ENCODE measurements at places on chromosomes 2 and 18.

DNA sequence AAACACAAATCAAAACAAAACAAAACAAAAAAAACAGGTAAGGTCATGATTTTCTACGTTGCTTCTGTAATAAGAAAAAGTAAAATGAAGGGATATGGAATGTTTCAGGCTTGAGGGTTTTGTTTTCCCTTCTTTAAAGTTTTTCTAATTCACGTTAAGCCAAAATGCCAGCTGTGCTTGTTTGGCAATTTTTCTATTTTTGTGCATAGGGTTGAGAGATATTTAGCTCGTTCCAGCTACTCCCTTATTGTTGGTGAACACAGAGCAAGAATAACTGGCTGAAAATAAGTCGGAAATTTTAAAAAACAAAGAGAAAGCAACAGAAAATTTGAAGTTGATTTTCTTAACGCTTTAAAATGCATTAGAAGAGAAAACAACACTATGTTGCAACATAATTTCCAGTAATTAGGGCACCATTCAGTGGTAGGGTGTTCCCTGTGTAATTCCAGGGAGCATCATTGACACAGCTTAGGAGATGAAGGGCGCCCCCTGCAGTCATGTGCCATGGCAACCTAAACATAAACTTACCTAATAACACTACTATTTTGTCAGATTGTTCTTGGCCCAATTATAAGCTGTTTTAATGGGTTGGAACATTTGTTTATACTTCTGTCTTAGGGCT, 99.5 kb downstream of the DTNA start:
- no peak for DNase-seq

DNA sequence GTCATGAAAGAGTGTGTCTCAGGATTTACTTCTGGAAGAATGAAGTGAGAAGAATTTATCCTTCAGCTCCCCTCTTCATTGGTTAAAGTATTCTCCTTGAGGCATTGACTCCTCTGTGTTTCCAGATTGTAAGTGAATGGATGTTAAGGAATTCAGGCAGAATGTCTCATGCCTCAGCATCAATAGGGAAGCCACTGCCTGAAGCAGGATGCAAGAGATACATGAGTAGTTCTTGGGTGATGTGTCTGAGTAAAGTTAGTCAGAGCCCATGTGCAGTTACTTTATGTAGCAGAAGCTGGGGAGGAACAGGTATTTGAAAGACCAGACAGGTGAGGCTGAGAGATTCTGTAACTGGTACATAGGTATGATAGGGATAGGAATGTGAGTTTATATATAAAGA, 34.0 kb upstream of the TMEFF2 start:
- DNase-seq, result no peak

GRCh38 chr2:173355132-173355865, 627 bp downstream of the CDCA7 start:
- peak; percentile 65 for DNase-seq

- DNase-seq, result no peak
These were observed 86.6 kb upstream of the OTX1 start for GRCh38 chr2:62964050-62964449.

DNA sequence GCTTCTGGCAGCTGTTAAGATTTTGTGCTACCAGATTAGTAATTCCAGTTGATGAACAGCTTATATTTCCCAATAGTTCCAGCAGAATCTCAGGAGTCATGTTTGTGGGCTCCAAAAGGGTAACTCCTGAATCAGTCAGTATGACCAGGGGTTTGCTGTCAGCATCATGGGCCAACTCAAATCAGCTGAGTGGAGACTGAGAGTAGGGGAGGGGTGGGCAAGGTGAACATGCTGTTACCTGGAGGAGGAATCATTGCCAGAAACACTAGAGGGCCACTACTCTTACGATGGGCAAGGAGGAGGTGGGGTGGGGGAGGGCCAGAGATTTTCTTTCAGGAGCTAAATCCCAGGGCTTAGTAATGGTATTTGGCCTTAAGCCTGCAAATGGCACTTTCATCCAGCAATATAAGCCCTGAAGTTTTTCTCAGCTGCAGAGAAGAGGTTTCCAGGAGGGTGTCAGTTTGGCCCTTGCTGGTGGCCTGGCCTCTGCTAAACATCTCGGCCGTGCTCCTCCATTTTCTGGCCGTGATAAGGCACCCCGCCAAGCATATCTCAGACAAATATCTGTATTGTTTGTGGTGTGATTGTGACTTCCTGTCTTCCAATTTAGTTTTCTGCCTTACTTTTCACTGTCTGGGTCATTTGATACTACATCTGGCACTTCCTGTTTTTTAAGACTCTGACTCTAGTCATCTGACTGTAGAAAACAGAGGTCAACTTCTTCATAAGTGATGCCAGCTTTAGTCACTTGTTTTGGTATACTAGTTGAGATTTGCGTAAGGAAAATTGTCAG, 120.5 kb upstream of the CXCR4 start:
- DNase-seq, result peak; percentile 69

DNA sequence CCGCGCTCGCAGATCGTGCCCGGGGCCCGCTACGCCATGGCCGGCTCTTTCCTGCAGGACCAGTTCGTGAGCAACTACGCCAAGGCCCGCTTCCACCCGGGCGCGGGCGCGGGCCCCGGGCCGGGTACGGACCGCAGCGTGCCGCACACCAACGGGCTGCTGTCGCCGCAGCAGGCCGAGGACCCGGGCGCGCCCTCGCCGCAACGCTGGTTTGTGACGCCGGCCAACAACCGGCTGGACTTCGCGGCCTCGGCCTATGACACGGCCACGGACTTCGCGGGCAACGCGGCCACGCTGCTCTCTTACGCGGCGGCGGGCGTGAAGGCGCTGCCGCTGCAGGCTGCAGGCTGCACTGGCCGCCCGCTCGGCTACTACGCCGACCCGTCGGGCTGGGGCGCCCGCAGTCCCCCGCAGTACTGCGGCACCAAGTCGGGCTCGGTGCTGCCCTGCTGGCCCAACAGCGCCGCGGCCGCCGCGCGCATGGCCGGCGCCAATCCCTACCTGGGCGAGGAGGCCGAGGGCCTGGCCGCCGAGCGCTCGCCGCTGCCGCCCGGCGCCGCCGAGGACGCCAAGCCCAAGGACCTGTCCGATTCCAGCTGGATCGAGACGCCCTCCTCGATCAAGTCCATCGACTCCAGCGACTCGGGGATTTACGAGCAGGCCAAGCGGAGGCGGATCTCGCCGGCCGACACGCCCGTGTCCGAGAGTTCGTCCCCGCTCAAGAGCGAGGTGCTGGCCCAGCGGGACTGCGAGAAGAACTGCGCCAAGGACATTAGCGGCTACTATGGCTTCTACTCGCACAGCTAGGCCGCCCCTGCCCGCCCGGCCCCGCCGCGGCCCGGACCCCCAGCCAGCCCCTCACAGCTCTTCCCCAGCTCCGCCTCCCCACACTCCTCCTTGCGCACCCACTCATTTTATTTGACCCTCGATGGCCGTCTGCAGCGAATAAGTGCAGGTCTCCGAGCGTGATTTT, 7.6 kb downstream of the TBR1 start:
- DNase-seq, result peak; percentile 64

- peak; percentile 43 for DNase-seq
These were observed 5.5 kb upstream of the SFT2D3 start for GRCh38 chr2:127695491-127696472.

DNA sequence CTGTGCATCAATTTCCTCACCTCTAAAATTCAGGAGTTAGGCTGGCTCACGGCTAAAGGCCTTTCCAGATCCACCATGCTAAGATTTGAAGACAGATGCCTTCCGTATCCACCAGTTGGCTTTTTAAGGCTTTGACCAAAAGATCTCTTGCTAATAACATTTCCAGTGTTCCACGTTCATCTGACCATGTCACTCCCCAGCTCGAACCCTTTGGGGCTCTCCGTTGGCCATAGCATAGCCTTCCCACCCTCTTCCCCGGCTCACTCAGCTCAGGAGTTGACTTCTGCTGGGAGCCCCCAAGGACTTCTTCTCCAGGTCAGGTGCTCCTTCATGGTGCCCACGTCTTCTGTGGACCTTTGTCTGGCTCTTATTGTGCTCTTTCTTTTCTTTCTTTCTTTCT, 53.3 kb downstream of the MYCN start:
- no peak for DNase-seq

DNA sequence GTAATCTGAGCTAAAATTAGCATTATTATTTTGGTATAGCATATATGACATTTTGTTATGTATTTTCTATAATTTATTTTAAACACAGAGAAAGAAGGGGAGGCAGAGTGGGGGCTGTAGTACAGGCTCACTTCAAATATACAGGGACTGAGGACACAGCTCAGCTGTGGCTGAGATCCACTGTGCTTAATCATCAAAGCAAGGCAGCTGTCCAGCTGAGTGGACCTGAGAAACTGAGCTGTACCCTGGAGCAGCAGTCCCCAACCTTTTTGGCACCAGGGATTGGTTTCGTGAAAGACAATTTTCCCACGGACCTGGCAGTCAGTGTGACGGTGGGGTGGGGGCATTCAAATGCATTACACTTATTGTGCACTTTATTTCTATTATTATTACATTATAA, 687.2 kb downstream of the RNF144A start:
- no peak for DNase-seq

DNA sequence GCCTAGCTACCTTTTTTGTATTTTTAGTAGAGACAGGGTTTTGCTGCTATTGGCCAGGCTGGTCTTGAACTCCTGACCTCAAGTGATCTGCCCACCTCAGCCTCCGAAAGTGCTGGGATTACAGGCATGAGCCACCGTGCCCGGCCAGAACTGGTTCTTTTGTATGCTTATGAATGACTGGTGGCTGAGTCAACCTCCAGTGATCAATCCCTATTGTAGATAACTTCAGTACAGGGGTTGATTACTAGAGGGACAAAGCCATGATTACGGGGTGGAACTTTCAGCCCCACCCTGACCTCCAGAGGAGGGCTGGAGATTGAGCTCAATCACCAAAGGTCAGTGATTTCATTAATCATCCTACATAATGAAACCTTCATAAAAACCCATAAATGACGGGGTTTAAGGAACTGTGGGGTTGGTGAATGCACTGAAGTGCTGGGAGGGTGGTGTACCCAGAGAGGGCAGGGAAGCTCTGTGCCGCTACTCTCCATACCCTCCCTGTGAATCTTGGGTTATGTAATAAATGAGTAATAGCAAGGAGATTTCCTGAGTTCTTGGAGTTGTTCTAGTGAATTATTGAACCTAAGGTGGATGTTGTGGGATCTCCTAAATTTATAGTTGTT, 281.8 kb upstream of the CXCR4 start:
- DNase-seq, result no peak

GRCh38 chr18:39414009-39414700, 1848.6 kb upstream of the CELF4 start:
- no peak for DNase-seq

DNA sequence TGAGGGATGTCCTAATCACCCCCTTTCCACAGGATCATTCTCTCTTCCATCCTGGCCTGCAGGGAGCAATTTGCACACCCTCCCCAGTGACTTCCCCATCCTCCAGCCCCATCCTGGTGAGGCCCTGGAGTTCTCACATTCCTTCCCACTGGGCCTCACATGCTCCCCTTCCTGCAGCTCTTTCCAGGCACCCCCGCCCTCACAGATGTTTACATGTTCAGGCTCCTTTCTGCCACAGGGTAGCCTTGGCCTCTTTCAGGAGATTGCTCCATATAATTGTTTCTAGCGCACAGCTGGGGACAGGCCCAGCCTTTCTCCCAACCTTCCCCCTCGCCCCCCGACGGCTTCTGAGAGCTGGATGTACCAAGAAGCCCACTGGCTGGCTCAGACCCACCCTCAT, 288.4 kb upstream of the TRIB2 start:
- DNase-seq, result no peak

DNA sequence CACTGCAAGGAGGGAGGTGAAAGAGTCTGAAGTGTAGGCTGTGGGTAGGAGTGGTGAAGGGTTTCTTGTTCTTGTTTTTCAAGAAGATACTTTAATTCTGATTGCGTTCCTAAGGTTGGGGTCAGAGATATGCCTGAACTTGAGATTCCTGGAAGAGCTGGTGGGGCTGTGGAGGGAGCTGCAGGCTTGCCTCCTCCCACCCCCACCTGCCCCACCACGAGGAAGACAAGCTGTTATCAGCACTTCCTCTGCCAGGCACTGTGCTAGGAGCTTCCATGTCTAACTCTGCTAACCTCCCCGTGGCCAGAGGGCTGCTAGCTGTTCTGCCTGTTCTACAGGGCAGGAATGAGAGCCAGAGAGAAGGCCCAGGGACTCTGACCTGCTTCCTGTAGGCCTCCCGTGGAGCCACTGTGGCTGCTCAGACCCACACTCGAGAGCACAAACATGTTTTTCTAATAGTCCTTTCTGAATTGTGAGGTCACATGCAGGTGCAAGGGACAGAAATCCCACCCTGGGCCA, 13.7 kb downstream of the ANKRD23 start:
- DNase-seq, result no peak

DNA sequence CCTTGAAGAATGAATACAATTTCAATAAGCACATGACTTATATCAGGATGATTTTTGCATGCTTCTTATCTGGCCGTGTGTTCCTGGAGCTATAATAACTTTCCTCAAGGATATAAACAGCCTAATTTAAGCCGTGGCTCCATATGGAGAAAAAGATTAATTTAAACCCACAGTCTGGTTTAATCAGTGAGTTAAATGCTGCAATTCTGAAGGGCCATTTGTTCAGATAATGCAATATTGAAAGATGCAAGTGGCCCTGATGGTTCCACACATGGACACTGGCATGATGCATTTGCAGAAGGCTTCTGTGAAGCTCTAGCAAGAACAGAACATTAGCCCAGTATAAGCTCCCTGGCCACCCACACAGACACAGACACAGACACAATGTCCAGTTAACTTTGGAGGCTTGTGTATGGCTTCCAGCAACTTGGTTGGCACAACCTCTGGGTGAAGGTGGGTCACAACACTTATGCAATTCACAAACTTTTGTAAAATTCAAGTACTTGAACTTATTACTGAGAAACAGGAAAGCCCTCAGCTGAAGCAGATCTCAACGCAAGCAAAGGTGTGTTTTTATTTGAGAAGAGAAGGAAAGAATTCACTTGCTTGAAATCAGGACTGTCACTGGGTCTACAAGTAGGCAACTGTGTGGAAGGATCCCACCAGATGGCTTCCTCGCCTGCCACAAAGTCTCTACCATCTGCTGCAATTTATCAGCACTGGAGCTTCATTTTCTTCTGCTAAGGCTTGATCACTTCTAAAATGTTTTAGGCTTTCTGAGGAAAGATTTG, 63.3 kb downstream of the MDH1 start:
- no peak for DNase-seq

DNA sequence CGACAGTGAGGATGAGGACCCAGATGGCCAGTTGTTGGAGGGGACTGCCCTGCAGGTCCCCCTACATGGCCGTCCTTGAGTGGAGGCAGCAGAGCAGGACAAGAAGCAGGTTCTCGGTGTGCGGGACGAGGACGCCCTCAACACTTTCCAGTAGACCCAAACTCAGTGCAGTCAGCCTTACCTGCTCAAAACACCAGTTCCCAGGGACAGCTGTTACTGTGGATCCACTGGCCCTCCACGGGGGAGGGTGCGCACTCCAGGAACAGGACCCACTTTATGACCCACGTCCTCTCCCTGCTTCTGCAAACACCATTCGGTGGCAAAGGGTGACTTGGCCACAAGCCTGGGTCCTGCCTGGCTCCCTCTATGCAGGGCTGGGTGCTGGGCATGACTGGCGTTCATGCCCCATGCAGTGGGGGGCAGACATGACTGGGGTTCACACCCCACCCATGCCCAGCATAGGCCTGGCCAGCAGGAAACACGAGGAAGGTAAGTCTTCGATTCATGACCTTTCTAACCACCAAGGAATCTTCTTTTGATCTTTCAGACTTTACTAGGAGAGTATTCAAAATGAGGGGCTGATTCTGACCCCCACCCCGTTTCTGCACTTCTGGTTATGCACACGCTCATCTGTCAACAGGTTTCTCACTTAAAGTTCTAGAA, 233.7 kb downstream of the HDAC4 start:
- no peak for DNase-seq

All from GM20000 (cell line).